Glomerular endothelial cell (primary cell): ENCODE measurements at places on chromosomes 6 and 20. TPM values are rescaled to one million over a fixed set of nuclear protein-coding genes. Genes with fewer than 3 reads are reported as not detected.

Gene SPDEF
- total RNA-seq = not detected in 2 replicates

GRCh38 chr6:168368936-168369335 is 49.4 kb upstream of the DACT2 start:
- no peak for DNase-seq

Gene ATP9A
- 48.8 and 57.0 TPM in 2 replicates for total RNA-seq

DNA sequence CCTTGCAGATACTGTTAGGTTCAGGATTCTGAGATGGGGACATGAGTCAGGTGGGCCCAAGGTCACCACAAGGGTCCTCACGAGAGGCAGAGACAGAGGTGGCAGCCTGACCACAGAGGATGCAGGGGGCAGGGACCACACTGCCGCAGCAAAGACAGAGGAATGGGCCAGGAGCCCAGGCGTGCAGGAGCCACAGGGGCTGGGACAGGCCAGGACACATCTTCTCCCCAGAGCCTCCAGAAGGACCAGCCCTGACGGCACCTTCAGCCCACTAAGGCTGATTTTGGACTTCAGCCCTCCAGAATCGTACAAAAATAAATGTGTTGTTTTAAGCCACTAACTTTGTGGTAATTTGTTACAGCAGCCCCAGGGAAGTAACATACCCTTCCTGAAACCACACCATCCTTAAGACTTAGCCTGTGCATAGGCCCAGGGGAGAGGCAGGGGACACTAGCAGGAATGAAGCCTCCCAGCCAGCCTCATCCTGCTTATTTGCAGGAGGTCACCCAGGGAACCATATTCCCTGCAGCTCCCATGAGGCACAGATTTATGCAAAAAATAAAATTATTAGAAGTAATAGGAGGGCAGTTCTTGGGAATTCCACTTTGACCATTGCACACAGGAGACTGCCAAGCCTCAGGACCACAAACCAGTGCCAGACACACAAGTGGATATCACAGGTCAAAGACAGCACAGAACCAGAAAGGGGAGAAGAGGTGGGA is 119.3 kb upstream of the CST7 start:
- no peak for DNase-seq

DNA sequence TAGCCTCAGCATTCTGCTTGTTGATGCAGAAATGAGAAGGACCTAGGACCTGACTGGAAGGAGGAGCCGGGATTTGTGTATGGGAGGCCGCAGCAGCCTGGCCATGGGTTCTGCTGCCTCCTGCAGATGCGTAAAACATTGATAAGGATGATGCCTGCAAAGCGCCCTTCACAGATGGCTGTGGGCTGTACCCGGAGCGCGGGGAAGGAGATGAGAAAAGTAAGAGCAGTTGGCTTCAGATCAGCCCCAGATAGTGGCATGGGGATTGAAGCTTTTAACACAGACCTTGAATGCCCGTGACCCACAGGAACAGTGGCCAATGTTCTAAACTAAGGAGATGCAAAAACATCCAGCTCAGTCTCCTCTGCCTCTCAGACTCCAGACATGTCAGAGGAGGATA is 136.4 kb upstream of the KCNG1 start:
- no peak for DNase-seq

GRCh38 chr6:12593771-12594529 is 122.6 kb upstream of the PHACTR1 start:
- DNase-seq = no peak

DNA sequence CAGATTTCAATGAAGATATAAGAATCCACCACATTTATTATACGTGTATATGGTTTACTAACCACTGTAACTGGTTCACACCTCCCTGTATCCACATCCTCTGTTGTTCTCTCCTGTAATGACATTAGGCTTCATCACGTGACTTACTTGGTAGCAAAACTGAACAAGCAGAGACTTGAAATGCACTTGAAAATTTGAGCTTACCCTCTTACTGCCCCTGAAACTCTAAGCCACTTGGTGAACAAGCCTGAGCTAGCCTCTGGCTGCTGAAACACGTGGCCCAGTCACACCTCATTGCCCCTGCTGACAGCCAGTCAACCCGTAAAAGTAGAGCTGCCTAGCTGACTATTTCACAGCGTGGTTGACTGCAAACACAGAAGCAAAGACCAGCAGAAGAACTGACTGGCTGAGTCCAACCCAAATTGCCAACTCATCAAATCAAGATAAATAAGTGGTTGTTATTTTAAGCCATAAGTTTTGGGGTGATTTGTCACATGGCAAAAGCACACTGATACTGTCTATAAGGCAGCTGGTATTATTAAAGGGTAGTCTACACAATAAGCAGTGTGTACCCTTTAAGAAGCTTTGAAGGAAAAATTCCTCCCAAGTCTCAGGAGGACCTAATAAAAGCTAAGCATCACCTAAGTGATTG is 109.0 kb downstream of the RALGAPA2 start:
- DNase-seq = no peak

- no peak for DNase-seq
These were observed 12.8 kb downstream of the SUN5 start for GRCh38 chr20:32991383-32991782.
